ENCODE measurements at places on chromosomes 2 and 18.

GRCh38 chr2:120338015-120338414, 7.9 kb upstream of the INHBB start:
- no peak for DNase-seq

GRCh38 chr18:8749492-8749891, 44.1 kb downstream of the MTCL1 start:
- no peak for DNase-seq

DNA sequence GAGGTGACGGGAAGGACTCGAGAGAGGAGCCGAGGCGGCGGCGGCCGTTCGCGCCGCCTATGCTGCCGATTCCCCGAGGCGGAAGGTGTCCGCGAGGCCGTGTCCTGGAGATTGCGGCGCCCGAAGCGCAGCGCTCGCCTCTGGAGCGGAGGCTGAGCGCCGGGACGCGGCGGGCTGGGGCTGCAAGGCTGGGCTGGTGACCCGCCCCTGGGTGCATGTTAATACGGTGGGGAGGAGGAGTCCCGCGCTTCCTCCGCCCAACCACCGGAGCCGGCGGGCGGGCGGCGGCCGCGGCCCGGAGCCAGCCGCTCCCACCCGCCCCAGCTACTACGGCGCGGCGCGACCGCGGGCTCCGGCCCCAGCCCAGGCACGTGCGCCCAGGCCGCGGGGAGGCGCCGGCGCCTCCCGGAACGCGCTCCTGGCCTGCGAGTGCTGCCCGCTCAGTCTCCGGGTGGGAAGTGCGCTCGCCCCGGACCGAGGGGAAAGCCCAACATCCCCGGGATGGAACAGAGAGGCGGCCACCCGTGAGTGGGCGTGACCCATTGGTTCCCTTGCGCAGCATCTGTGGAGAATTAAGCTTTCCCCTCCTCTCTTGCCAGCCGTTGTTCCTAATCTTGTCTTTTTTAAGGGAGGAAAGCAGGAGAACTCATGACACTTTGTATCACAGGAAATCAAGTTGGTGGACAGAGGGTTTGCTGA, at the start of gene DLGAP1:
Gene DLGAP1 (minus strand): TSS at position 195 of the 699 bp plus-strand sequence.
- peak; percentile 1 for DNase-seq

DNA sequence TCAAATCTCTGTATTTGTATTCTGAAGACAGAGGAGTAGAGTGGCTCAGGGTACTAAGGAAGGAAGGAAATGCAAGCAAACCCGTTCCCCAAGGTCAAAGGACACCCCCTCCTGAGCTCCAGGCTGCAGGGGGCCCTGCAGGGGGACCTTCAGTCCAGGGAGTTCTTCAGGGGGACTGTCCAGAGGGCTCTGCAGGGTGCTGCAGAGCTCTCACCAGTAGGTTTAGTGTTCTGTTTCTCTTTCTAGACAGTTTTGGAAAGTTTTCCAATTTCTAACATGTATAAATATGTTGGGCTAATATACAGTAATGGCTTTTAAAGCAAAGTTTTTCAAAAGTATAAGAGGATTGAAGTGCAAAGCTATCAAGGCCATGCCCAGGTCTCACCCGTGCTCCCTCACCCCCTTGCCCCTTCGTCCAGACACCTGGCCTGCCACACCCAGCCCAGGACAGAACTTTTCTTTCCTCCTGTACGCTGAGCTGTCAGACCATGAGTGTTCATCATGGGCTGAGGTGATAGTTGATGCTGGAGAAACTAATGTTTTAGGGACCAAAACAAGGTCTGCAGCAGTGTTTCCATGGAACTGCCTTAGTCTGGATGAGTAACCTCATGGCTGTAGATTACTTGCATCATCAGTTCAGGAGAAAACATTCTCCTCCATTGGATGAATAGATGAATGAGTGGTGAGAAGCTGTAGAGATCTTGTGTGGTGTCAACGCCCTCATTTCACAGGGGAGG, 134.2 kb downstream of the GLI2 start:
- peak; percentile 33 for DNase-seq

DNA sequence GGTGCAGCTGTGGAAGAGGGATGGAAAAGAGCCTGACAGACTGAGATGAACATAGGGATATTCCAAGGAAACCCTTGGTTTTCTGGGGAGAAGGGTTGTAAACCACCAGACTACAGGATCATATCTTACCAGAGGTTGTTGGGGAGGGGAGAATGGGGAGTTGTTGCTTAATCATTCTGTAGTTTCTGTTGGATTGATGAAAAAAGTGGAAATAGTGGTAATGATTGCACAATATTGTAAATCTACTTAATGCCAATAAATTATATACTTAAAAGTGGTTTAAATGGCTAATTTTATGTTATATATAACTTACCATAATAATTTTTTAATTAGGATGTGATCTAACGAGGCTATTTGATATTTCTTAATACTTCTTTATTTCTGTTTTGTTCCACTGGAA, 800.9 kb downstream of the BCL11A start:
- DNase-seq, result no peak

GRCh38 chr18:23844991-23845680, 155.9 kb downstream of the LAMA3 start:
- peak; percentile 68 for DNase-seq

DNA sequence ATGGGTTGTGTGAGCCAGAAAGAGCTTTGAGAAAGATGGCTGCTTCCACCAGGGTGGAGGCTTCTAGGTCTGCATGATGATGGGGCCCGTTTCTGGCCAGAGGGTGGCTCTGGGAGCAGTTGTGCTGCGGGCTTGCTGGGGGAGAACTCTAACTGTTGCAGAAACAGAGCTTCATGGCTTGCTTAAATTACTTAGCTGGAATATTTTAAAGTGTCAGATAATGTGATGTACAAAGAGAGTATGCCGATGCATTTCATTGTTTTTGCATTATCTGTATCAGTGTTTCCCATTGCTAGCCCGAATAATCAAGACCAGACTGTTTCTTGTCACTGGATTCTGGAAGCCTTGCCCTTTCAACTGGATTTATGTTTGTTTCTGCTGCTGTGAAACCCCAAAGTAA, 6.3 kb upstream of the DRC1 start:
- no peak for DNase-seq

- DNase-seq, result peak; percentile 46
These were observed 593 bp upstream of the ACTR2 start for GRCh38 chr2:65227020-65227455.

- no peak for DNase-seq
These were observed 270.7 kb upstream of the CELF4 start for GRCh38 chr18:37836071-37836970.

DNA sequence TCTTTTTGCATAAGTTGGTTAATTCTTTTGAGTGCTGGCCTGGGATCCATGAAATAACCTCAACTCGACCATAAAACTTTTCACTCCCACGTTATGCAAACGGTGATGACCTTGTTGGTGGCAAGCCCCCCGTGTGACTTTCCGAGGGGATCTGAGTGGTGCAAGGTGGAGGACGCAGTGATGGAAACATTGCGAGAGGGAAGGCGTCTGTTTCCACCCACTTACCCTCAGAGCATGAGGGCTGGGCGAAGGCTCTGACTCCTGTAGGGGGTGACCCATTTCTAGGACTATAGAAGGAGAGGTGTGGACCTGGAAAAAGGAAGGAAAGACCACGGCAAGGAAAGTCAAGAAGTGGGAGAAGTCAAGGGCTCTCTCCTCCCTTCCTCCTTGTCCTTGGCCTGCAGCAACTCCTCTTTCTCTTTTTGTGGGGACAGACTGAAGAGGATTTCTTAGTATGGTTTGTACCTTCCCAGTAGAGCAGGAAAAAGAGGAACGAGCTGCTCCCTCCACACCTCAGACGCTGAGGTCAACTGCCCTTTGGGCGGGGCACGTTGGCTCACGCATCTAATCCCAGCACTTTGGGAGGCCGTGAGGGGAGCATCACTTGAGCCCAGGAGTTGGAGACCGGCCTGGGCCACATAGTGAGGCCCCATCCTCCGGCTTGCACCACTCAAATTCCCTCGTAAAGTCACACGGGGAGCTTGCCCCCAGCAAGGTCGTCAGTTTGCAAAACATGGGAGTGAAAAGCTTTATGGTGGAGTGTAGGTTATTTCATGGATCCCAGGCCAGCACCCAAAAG, 15.5 kb upstream of the CD8A start:
- no peak for DNase-seq

DNA sequence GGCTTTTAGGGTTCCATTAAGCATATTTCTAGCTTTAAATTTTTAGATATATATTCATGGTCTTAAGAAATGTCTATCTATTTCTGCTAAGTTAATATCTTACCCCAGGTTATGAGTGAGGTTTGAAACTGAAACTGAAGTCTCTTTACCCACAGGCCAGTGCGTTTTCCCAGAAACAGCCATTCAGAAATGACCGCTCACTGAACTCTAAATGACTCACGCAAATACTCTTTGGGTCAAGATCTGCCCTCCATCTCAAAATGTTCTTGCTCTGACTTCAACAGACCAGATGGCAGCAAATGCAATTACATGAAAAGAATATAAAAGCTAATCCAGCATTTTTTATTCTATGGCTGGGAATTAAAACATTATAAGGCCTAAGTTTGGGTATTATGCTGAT, 315.2 kb downstream of the TDRD15 start:
- peak; percentile 9 for DNase-seq

GRCh38 chr18:13573750-13574149, 152.6 kb downstream of the FAM210A start:
- no peak for DNase-seq

DNA sequence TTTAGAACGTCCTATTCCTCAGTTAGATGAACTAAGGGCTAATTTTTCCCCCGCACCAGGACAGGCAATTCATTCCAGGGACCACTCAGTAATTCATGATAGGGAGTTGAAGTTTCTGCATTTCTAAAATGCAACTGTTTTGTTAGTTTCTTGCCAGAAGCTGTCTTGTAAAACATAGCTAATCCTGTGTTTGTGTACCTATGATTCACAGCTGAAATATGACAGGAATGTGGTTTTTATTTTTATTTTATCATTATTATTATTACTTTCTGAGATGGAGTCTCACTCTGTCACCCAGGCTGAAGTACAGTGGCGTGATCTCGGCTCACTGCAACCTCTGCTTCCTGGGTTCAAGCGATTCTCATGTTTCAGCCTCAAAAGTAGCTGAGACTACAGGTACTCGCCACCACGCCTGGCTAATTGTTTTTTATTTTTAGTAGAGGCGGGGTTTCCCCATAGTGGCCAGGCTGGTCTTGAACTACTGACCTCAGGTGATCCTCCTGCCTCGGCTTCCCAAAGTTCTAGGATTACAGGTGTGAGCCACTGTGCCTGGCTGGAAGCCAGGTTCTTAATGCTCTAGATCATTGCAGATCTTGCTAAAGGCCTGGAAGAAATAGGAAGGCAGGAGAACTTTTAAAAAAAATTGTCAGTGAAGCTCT, 154.8 kb upstream of the FHL2 start:
- DNase-seq, result peak; percentile 46

DNA sequence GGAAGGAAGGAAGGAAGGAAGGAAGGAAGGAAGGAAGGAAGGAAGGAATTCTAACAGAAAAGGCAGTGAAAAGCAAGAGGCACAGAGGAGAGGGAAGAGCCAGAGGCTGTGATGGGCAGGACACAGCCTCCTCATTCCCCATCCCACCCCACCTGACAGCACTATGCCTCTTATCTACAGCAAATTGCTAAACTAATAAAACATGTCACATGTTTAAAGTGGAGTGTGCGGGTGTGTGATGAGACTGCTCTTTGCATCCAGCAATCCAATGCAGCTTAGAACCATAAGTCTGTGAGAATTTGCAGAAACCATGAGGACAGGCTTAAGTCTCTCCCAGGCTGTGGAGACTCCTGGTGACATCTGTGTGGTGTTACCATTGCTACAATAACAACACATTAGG, 108.4 kb upstream of the ALK start:
- DNase-seq, result no peak

- DNase-seq, result no peak
These were observed 26.3 kb downstream of the IRS1 start for GRCh38 chr2:226773291-226773690.

DNA sequence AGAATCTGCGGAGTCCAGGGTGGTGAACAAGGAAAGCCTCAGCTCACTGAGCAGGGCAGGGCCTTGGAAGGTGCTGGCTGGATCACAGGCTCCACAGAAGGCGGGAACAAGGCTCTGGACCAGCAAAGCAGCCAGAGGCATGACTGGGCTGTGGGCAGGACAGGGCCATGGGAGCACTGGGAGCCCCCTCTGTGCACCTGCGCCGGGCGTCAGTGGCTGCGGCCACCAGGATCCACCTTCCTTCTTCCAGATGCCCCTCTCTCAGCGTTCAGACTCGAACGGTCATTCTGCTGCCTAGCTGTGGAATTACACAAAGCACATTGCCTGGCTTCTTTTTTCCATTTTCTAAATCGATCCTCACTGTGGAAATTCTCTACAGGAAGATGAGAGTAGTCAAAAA, 621.2 kb downstream of the GALR1 start:
- no peak for DNase-seq

DNA sequence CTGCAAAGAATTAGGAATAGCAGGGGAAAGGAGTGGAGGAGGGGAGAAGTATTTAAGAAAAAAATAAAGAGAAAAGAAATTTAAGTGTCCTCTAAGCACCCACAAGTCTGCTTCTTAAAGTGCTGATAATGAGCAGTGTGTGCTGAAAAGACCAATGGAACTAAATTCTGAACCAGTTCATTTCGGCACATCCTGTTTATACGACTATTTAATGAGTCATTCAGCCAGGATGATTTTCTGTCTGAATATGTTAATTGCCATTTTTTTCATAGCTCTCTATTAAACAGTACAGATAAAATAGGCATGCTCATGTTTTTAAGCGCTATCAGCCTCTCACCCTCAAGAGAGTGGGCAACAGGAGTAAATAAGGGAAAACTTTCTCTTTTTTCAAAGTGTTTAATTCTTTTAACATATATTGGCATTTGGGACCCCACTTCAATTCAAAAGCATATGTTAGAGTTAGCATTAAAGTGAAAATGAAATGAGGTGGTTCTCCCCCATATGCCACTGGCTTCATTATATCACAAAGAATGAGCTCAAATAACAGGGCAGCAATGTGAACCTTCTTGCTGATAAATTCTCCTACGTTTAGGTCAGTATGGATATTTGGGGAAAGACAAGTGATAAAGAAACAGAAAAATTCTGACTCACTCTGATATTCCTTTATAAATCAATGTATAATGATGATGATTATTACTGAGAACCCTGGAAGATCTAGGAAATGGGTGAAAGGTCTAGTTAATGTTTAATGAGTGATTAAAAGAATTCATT, 87.5 kb downstream of the TCF4 start:
- DNase-seq, result peak; percentile 90

GRCh38 chr2:33240178-33240577, 236.3 kb upstream of the RASGRP3 start:
- peak; percentile 77 for DNase-seq

DNA sequence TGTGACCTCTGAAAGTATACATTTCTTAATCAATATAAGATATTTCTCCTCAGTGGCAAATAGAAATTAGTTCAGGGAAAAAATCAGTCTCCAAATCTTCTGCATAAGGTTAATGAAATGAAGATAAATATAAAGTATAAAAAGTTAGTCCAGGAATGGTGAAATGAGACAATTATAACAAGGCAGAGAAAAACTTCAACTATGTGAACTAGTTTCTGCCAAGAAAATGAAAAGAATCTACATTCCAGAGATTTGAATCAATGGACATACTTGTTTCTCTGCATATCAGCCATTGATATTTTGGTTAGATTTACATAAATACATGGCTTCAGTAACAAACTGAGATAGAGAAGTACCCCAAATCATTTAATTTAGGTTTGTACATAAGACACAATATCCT, 249.0 kb downstream of the EXOC6B start:
- DNase-seq, result peak; percentile 42

DNA sequence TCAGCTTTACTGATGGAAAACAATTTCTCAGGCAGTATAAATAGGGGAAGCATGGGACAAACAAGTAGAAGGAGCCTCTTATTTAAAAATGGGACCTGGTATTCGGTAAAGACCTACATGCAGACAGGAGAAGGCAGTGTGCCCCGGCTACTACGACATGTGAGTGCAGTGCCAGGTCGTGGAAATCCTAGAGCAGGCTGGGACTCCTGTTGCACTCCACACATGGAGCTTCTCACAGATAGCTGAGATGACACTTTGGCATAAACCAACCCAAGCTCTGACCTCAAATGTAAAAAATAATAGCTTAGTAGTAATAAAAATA, 885 bp upstream of the DSEL start:
- no peak for DNase-seq

Data from amniotic epithelial cell (primary cell).